CD4-positive, alpha-beta memory T cell (primary cell): ENCODE measurements at places on chromosomes 3 and 15. TPM values are rescaled to one million over a fixed set of nuclear protein-coding genes. Genes with fewer than 3 reads are reported as not detected.

C3orf49 gene
- not detected for total RNA-seq

NMNAT3 gene
- 2.6 TPM for total RNA-seq

TRH gene
- total RNA-seq: not detected

CLRN1 gene
- not detected for total RNA-seq

GRCh38 chr3:123339302-123339701 lies 109.6 kb downstream of the ADCY5 start:
- no peak overlapping the region for H3K27ac ChIP-seq
- H3K27me3 ChIP-seq: no peaks in the 10 kb centered on the region
- DNase-seq: no peak

- H3K27ac ChIP-seq: no peak overlapping the region
- peaks cover 95% of the 10 kb centered on the region for H3K36me3 ChIP-seq
- no peak overlapping the region for H3K4me3 ChIP-seq
Observed at GRCh38 chr15:38503496-38503895, 49.6 kb downstream of the FAM98B start.

- H3K27me3 ChIP-seq: no peaks in the 10 kb centered on the region
- H3K27ac ChIP-seq: no peak overlapping the region
- no peak overlapping the region for H3K4me3 ChIP-seq
- no peak for DNase-seq
- no peaks in the 10 kb centered on the region for H3K4me1 ChIP-seq
- no peaks in the 10 kb centered on the region for H3K36me3 ChIP-seq
Observed at GRCh38 chr3:58837856-58838255, 171.3 kb upstream of the FAM3D start.

DNA sequence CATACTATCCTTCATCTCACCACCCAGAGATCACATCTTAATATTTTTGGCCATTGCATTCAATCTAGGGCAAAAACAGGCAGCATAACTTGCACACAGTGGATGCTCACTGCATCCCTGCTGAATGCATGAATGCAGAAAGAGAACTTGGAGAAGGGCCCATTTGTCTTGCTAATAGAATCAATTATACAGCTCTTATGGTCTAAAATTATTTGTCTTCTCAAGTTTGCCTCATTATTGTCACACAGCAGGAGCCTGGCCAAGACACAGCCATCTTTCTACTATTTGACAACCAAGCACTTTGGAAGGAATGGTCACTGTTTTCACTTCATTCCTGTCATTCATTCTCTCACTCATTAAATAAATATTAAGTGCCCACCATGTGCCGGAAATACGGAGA lies 1.2 kb upstream of the ARHGEF26 start:
- H3K36me3 ChIP-seq: no peaks in the 10 kb centered on the region
- H3K4me1 ChIP-seq: peaks cover 16% of the 10 kb centered on the region
- no peak overlapping the region for H3K4me3 ChIP-seq
- no peak overlapping the region for H3K27ac ChIP-seq
- H3K27me3 ChIP-seq: peaks cover 10% of the 10 kb centered on the region
